ENCODE measurements at places on chromosomes 12 and 14.

DNA sequence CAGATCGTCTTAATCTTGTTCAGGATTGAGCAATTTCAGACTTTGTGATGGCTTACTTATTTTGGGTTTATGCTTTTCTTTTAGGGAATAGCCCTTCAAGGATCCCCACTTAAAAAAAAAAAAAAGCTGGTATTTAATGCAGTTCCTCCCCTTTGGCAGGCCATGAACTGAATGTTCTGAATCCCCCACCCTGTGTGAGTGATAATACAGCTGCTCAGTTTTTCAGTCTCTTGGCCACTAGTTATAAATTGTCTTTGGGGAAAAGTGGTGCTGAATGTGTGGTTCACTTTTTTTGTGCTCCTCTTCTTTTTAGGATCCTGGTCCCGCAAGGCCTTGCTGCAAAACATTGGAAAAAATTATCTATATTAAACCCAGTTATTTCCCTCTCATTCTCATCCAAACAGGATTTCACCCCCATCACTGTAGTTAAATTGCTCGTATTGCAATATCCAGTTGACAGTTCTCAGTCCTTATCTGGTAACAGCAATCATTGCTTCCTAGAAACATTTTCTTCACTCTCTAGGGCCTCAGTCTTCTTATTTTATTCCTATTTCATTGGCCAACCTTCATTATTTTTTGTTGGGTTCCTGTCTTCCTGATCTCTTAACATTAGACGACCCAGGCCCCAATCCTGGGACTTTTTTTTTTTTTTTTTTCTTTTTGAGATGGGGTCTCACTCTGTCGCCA is 73.1 kb upstream of the PAWR start:
- no peak for DNase-seq

GRCh38 chr14:25485381-25485780 is 435.4 kb upstream of the STXBP6 start:
- DNase-seq, result no peak

GRCh38 chr12:104115587-104115975 is 22.4 kb downstream of the NFYB start:
- DNase-seq, result no peak

DNA sequence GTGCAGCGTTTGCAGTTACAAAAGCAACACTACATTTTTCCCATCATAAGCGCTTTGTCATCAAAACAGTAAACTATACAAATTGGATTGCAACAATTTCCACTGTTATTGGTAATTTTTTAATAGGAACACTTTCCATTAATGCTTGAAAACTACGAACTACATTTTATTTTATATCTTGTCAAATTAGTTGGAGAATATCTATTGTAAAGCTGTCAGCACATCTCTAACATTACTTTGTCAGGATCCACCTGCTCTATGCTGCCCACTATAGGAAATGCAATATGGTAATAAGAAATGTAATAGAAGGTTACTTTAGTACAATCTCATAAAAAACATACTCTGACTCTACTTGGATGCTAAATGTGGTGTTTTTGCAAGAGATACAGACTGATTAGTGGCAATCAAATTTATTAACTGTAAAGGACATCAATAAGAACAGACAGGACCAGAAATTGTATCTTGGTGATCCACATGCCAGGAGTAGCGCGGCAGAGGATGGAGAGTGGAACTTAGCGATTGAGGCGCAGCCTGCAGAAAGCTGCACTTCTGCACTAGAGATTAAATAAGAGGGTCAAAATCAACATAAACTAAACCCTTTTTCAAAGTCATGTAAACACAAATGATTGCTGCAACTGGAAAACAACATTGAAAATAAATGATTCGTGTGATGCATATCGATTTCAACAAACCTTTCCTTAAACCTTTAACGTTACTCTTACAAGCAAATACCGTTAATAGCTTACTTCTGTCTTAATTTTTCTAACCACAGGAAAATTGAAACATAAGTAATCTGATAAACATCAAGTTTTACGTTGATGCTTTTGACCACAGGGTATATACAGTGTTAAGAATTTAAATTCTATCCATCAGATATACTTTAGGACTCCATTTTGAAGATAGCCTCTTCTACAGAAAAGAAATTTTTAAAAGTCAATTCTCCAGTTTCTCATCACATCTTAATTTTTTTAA is 3.6 kb upstream of the ARID2 start:
- peak; percentile 56 for DNase-seq

DNA sequence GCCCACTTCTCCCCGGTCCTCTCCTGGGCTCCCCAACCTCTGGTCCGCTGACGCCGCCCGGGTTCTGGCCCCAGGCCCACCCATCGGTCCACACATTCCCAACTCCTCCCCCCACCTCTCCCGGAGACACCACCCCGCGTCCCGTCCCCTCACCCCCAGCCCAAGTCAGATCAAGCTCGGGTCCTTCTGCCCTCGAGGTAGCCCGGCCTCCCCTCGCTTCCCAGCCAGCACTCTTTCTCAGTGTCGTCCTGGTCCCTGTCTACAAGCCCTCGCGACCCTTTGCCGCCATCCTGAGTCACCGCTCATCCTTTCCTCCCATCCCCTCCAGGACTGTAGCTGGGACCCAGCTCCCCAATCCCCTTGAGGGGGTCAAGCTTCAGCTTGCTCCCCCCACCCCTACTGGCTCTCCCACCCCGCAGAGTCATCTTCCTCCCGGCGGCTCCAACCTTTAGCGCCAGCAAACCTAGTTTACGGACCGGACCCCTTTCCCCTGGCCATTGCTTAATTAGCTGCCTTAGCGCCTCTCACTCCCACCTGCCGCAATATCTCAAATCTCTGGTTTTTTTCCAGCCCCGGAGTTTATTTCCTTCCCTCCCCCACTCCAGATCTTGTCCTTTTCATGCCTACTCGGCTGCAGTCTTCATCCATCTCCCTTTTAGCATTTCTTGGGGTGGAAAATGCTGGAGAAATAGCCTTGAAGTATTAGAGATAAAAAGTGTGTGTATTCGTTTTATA is 1.1 kb downstream of the PPP4R4 start:
- no peak for DNase-seq

- no peak for DNase-seq
These were observed 203.7 kb downstream of the PTPRO start for GRCh38 chr12:15526033-15526432.

DNA sequence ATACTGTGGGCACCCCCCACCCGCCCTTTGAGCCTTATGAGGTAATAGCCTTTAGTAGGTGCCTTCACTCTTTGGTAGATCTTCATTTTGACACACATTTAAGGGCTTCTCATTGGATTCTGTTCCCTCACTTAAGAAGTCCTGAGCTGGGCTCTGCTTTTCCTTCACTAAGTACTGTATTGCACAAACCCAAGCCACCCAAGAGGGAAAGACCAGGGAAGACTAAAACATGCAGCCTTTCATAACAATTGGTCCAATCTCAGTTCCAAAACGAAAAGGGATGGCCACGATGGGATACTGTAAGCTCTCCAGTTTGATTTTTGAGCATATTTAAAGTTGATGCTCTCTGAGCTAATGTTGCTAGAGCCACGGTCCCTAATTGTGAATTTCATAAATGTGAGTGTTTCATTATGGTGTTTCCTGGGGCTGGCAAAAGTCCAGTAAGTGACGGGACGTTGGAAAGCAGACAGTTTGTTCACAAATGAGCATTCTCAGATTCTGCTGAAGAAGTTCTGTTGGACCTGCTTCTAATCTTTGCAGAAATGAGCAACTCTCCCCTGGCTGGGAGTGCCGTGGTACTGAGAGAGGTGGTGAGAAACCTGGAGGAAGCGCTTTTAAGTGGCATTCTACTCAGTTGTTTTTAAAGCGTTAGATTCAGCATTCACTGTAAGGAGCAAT is 9.4 kb downstream of the SSPN start:
- no peak for DNase-seq

GRCh38 chr12:109542014-109542413 is 31.3 kb downstream of the MMAB start:
- no peak for DNase-seq

DNA sequence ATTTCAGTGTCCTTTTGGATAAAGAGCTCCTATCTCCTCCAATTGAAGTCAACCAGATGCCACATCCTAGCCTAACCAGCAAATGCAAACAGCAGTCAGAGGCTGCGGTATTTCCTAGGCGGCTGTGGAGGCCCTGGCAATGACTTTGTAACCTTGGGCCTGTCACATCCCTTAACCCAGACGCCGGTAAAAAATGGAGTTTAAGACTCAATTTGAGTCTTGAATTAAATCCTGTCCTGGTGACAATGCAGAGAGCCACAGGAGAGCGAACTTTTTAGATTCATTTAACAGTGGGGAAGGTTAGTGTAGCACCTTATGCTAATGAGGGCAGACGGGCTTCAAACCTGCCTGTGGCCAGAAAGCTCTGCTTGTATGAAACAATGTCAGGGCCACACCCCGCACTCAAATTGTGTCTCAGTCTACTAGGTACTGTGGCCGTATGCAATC is 1.3 kb downstream of the C12orf75 start:
- DNase-seq, result no peak

DNA sequence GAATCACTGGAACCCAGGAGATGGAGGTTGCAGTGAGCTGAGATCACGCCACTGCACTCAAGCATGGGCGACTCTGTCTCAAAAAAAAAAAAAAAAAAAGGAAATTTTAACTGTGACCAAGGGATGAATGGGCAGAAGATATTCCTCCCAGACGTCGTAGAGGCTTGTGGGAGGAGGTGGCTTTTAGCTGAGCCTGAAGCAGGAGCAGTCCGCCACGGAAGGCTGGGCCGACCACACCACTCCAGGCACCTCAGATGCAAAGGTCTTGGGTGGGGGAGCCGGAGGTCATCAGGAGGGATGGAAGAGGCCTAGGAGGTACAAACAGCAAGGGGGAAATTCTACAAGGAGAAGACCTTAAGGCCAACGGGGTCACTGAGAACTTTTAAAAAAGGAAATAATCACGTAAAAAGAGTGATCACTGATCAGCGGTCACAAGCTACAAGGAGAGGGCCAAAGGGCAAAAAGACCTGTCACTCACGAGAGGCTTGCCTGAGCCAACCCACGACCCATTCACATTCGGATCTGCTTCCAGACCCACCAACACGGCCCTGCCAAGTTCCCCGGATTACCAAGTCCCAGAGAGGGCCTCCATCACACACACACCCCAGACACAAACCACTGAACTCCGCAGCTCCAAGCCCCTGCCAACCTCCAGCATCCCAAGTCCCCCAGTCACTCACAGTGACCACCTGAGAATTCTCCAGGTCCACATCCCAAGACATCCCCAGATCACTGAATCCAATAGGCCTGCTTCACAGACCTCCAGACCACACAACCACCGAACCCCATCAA is 3.5 kb downstream of the ZNF605 start:
- no peak for DNase-seq

- DNase-seq, result no peak
These were observed 16.6 kb upstream of the SFSWAP start for GRCh38 chr12:131694116-131694838.

- DNase-seq, result no peak
These were observed 338.1 kb downstream of the SOX5 start for GRCh38 chr12:23611320-23611719.

DNA sequence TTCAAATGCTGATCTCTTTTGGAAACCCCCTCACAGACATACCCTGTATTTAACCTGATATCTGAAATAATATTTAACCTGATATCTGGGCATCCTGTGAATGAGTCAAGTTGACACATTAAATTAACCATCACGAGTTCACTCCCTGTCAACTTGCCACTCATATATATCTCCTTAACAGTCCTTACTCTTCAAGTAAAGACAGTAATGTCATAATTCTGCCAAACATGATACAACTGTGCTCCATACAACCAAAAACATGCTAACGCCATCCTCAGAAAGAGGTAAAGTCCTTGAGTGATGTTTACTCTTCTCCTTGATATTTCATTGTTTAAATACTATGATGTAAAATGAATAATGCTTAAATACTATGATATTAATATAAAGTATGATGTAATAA is 105.0 kb downstream of the PLCZ1 start:
- no peak for DNase-seq

DNA sequence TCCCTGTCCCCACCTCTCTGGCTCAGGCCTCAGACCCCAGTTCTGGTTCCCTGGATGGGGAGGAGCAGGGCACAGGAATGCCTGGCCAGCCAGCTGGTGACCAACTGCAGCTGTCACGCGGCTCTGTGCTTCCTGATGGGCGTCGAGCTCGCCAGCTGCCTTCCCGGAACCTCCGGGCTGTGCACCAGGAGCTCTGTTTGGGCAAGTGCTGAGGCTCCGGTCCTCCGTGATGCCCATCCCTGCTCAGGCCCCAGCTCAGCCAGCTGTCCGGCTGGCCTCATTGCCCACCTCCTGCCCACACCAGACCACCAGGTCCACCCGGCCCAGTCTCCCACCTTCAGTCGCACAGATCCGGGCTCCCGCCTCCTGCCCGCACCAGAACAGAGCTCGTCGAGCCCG is 4.8 kb downstream of the IFFO1 start:
- DNase-seq, result no peak

GRCh38 chr14:35155962-35156361 is 33.6 kb downstream of the PRORP start:
- DNase-seq, result no peak

DNA sequence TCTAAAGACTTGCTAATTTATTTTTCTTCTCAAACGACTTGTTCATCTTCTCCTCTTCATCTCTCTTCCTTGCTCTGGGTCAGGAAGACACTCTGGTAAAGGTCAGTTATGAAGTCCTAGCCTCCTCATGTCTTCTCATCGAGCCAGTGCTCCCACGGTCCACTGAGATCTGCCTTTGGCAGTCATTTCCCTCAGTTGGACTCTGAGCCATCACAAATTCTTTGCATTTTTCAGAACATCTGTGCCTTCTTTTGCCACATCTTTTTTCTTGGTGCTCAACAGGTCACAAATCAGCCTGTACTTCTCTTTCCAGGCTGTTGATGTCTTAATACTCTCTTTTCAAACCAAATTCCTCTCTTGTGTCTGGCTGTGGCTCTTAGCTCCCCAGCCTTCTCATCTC is 49.7 kb downstream of the IGF1 start:
- DNase-seq, result no peak

DNA sequence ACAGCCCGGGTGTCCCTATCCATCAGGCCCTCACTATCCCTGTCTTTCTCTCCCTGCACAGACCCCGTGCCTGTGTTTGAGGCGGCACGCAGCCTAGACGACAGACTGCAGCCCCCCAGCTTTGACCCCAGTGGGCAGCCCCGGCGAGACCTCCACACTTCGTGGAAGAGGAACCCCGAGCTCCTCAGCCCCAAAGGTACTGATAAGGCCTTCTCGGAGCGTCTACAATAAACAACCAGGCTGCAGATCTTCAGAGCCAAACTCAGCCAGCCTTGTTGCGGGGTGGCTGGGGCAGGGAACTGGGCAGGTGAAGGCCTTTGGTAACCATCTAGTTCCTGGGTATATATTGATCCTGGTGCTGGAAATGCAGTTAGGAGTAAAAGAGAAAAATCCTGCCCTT is 77.5 kb downstream of the PHETA1 start:
- no peak for DNase-seq
